ENCODE measurements at places on chromosomes 1 and 21.

- no peak overlapping the region for H3K4me3 ChIP-seq
- H3K27ac ChIP-seq = no peak overlapping the region
- H3K4me1 ChIP-seq = peaks cover 36% of the 10 kb centered on the region
- H3K27me3 ChIP-seq = no peaks in the 10 kb centered on the region
- H3K36me3 ChIP-seq = no peaks in the 10 kb centered on the region
These were observed 88.3 kb downstream of the KCNJ6 start for GRCh38 chr21:37827913-37828312.

- no peaks in the 10 kb centered on the region for H3K36me3 ChIP-seq
- H3K27ac ChIP-seq = no peak overlapping the region
- peaks cover 12% of the 10 kb centered on the region for H3K4me1 ChIP-seq
- no peak for DNase-seq
- H3K27me3 ChIP-seq = no peaks in the 10 kb centered on the region
- no peak overlapping the region for H3K4me3 ChIP-seq
These were observed 10.4 kb downstream of the JUN start for GRCh38 chr1:58773406-58773840.

DNA sequence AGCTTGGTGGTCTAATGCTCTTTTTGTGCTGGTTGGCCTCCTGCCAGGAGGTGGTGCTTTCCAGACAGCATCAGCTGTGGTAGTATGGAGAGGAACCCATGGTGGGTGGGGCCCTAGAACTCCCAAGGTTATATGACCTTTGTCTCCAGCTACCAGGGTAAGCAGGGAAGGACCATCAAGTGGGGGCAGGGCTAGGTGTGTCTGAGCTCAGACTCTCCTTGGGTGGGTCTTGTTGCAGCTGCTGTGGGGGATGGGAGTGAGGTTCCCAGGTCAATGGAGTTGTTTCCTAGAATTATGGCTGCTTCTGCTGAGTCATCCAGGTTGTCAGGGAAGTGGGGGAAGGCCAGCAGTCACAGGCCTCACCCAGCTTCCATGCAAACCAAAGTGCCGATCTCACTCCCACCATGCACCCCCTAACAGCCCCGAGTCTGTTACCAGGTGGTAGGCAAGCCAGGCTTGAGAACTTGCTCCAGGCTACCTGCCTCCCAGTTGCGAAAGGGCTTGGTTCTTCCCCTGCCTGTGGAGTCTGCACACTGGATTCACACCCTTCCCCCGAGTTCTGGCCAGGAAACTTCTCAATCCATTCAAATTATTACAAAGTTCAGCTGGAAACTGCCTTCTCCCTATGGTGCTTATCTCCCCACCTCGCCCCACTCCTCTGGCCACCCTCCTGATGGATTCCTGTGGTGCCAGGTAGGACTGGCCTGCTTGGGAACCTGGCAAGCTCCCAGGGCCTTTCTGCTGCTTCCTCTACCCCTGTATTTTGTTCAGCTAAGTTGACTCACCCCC is 37.8 kb downstream of the DRAM2 start:
- H3K4me3 ChIP-seq = no peak overlapping the region
- no peaks in the 10 kb centered on the region for H3K4me1 ChIP-seq
- H3K27me3 ChIP-seq = peaks cover 11% of the 10 kb centered on the region
- peaks cover 61% of the 10 kb centered on the region for H3K36me3 ChIP-seq

DNA sequence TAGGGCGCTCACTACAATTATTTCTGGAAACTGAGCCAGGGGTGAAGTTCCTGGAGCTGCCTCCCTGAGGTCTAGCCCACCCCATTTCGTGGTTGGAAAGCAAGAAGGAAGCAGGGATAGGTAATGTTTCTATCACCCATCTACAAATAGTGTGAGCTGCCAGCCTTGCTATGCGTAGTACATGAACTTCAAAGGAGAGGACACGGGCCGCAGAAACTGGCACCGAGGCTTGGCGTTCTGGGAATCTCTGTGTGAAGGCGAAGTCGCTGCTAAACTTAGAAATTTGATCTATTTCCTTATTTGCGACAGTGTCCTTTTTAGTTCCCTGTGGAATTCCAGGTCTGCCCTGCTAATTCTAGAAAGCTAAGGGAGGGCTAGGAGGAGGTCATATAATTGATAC is 49.6 kb upstream of the NTPCR start:
- H3K36me3 ChIP-seq = no peaks in the 10 kb centered on the region
- DNase-seq = no peak
- H3K27me3 ChIP-seq = peaks cover 14% of the 10 kb centered on the region

- 0 out of 2 replicates have a peak, but pooled peaks cover 2% of the 10 kb centered on the region for H3K4me1 ChIP-seq
- no peak for DNase-seq
- no peak overlapping the region for H3K27ac ChIP-seq
- H3K4me3 ChIP-seq = no peak overlapping the region
- peaks cover 3% of the 10 kb centered on the region for H3K27me3 ChIP-seq
- H3K36me3 ChIP-seq = no peaks in the 10 kb centered on the region
These were observed 15.4 kb downstream of the GJA4 start for GRCh38 chr1:34808051-34808810.

GRCh38 chr1:231078250-231078649 is 38.2 kb upstream of the FAM89A start:
- H3K27ac ChIP-seq = no peak overlapping the region
- no peaks in the 10 kb centered on the region for H3K36me3 ChIP-seq
- no peak overlapping the region for H3K4me3 ChIP-seq
- no peaks in the 10 kb centered on the region for H3K4me1 ChIP-seq

DNA sequence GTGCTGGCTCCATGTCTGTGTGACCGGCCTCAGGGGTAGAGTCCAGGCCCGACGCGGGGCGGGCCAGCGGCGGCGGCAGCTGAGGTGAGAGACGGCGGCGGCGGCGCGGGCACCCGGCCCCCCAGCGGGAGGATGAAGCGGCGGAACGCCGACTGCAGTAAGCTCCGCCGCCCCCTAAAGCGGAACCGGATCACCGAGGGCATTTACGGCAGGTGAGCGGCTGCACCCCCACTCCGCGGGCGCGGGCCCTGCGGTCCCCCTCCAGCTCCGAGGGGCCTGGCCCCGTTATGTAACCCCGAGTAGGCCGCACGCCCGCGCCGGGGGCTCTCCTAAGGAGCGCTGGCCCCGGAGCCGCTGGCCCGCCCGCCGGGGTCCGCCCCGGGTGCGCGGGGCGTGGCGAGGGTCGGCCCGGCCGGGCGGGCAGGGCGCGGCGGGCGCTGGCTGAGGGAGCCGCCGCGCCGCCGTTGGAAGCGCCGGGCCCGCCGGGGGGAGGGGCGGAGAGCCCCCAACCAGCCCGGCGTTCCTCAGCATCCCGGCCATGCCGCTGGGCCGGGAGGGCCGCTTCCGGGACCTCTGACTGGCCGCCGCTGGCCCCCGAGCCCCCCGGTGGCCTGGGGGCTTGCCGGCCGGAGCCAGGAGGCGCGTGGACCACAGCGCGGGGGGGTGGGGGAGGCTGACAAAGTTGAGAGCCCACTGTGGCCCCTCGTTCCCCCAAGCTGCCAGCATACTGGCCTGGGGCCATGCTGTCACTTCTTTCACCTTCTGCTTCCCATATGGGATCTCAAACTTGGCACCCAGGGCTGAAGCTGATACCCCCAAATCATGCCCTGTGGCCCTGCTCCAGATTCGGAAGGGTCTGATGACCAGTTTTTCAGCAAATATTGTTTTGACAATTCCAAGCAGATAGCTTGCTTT is 527 bp downstream of the MACO1 start:
- peaks cover 16% of the 10 kb centered on the region for H3K27me3 ChIP-seq
- no peak overlapping the region for H3K27ac ChIP-seq
- H3K4me1 ChIP-seq = peaks cover 16% of the 10 kb centered on the region
- no peaks in the 10 kb centered on the region for H3K36me3 ChIP-seq

- H3K36me3 ChIP-seq = peaks cover 4% of the 10 kb centered on the region
- peaks cover 11% of the 10 kb centered on the region for H3K4me1 ChIP-seq
- H3K4me3 ChIP-seq = no peak overlapping the region
- DNase-seq = no peak
These were observed 3.9 kb upstream of the ZNF678 start for GRCh38 chr1:227559499-227559898.

GRCh38 chr1:94798054-94798453 is 22.1 kb upstream of the SLC44A3 start:
- peaks cover 22% of the 10 kb centered on the region for H3K4me1 ChIP-seq
- no peaks in the 10 kb centered on the region for H3K27me3 ChIP-seq
- H3K4me3 ChIP-seq = no peak overlapping the region
- no peak for DNase-seq
- no peaks in the 10 kb centered on the region for H3K36me3 ChIP-seq

DNA sequence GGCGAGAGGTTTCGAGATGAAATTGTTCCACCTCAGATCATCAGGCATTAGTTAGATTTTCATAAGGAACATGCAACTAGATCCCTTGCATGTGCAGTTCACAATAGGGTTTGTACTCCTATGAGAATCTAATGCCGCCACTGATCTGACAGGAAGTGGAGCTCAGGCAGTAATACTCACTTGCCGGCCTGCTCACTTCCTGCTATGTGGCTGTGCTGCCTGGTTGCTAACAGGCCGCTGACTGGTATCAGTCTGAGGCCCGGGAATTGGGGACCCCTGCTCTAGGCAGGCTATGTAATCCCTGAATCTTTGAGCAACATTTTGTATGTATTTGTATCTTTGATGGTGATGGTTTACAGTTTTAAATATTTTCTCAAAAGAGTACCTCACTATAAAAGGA is 32.5 kb downstream of the XKR8 start:
- H3K36me3 ChIP-seq = peaks cover 56% of the 10 kb centered on the region
- no peaks in the 10 kb centered on the region for H3K4me1 ChIP-seq
- H3K4me3 ChIP-seq = no peak overlapping the region
- no peak for DNase-seq

DNA sequence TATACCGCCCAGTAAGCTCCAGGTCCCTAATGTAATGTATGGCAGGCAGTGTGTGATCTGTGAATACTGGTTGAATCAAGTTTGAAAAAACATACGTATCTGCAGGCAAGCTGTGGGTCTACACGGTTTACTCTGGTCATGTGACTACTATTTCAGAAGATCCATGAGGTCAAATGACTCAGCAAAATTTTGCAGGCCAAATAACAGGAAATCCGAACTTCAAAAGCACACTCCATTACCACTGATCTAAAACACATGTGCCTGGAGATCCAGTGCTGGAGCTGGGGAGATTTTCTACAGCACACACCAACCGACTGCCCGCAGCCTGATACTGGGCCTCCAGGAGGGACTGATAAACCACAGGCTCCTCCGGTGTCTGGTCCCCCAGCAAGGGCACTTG is 64.5 kb upstream of the SLC44A3 start:
- H3K36me3 ChIP-seq = peaks cover 7% of the 10 kb centered on the region

DNA sequence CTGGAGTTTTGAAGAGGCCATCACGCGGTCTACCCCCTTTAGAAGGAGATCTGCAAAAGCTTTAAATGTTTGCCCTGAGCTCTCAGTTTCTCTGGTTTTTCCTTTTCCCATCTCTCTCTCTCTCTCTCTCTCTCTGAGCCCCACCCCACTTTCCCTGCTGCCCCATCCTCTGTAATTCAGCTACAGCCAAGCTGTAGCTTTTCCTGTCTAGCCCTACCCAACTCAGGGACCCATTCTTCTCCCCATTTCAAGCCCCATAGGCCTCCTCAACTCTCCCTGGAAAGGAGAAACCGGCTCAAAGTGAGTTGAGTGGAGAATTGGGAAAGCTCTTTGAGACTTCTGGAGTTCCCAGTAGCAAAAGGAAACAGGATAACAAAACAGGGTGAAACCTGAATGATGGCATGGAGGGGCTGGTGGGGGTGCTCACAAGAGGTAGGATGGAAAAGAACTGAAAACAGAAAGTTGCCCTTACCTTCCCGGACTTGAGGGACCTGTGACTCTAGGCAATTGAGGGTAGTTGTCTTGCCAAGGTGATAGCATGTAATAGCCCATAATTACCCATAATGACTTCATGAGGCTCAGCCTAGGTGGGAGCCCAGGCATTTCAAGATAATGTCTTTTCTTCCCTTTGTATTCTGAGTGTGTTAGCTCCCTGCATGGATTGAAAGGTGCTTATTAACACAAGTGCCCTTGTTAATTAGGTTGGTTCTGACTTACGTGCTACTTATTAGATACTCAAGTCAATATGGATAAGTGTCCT is 84.9 kb downstream of the SLC16A1 start:
- peaks cover 4% of the 10 kb centered on the region for H3K36me3 ChIP-seq
- no peak overlapping the region for H3K27ac ChIP-seq
- no peaks in the 10 kb centered on the region for H3K27me3 ChIP-seq
- no peak overlapping the region for H3K4me3 ChIP-seq
- H3K4me1 ChIP-seq = peaks cover 44% of the 10 kb centered on the region
- DNase-seq = no peak

GRCh38 chr1:106584676-106585075 is 471.8 kb upstream of the PRMT6 start:
- DNase-seq = no peak
- H3K27ac ChIP-seq = no peak overlapping the region
- no peaks in the 10 kb centered on the region for H3K27me3 ChIP-seq
- no peak overlapping the region for H3K4me3 ChIP-seq
- no peaks in the 10 kb centered on the region for H3K4me1 ChIP-seq

- no peaks in the 10 kb centered on the region for H3K36me3 ChIP-seq
- H3K4me1 ChIP-seq = peaks cover 8% of the 10 kb centered on the region
- H3K27ac ChIP-seq = no peak overlapping the region
- no peak overlapping the region for H3K4me3 ChIP-seq
- H3K27me3 ChIP-seq = no peaks in the 10 kb centered on the region
These were observed 5.1 kb upstream of the TIAM1 start for GRCh38 chr21:31349208-31349607.

GRCh38 chr1:26102526-26102925 is 9.1 kb upstream of the PDIK1L start:
- peaks cover 7% of the 10 kb centered on the region for H3K27me3 ChIP-seq
- peaks cover 4% of the 10 kb centered on the region for H3K4me1 ChIP-seq
- H3K4me3 ChIP-seq = no peak overlapping the region
- no peak for DNase-seq
- no peak overlapping the region for H3K27ac ChIP-seq

DNA sequence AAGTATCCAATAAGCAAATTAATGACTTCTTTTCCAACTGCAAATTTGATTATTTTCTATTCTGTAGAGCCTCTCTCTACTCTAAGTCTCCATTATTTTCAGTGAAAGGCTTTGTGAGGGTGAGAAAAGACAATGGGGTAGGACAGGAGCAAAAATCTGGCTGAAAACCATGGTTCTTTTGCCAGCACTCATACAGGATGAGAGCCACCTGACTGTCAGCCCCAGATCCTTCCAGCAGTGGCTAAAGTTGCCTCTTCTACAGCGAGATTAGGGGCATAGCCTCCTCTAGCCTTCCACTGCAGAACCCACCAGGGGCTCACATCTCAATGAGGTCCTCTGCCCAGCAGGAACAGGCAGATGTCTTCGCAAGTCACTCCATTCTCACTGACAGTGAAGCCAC is 23.7 kb downstream of the NMNAT2 start:
- no peaks in the 10 kb centered on the region for H3K27me3 ChIP-seq
- no peak overlapping the region for H3K27ac ChIP-seq
- DNase-seq = no peak
- H3K36me3 ChIP-seq = no peaks in the 10 kb centered on the region
- no peaks in the 10 kb centered on the region for H3K4me1 ChIP-seq
